ENCODE measurements at places on chromosomes 2 and 18.
A peak's percentile ranks its signal among the peaks of the same experiment; 100 is the strongest.

GRCh38 chr2:205706769-205707381 lies 24.6 kb downstream of the NRP2 start:
- peak; percentile 90 for DNase-seq

- no peak for DNase-seq
These were observed 3.4 kb downstream of the CHRNG start for GRCh38 chr2:232542715-232543467.

DNA sequence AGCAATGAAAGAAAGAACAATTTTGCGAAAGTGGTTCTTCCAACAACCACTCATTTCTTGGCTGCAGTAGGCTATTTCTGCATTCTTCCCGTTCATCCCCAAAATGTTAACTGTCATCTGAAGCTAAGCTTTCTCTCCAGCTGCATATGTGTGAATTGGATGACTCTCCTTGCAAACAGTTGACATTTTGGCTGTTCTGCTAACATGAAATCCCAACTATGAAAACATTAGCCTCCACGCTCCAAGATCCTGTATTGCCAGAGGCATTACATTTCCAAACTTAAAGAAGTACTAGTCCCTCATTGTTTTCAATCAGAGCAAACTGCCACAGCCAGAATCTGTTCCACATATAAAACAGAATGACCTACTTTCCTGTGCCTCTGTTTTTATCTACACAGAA lies 88.5 kb downstream of the TGIF1 start:
- DNase-seq, result no peak

DNA sequence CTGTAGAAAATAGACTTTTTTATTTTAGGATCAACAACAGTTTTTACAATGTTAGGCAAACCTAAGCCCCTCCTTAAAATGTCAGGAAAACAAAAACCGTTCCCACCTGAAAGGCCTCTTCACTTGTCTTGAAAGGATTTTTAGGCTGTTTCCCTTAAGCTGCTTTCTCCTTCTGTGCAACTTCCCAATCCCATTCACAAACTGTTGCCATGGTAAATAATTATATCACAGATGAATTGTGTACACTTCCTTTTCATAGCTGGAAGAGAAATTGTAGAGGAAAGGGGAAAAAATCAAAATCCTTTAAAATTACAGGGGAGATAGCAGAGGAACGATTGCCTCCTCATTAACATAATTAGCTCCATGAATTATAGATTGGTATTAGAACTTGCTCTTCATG lies 1488.0 kb upstream of the CELF4 start:
- no peak for DNase-seq

- DNase-seq, result no peak
These were observed 1047.3 kb upstream of the CELF4 start for GRCh38 chr18:38612904-38613303.

- no peak for DNase-seq
These were observed 55.2 kb downstream of the METTL4 start for GRCh38 chr18:2515908-2516625.

DNA sequence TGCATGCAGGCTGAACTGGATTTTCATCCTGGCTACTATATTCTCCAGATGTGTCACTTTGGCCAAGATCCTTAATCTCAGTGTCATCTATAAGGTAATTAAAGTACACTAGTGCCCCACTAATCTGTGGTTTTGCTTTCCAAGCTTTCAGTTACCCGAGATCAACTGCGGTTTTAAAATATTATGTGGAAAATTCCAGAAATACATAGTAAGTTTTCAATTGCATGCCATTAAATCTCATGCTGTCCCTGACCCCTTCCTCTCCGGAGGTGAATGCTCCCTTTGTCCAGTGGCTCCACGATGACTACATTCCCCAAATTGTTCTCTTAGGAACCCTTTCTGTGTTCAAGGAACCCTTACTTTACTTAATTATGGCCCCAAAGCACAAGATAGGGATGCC lies 5.3 kb upstream of the TYMS start:
- no peak for DNase-seq

GRCh38 chr2:213202011-213202410 lies 50.6 kb upstream of the IKZF2 start:
- no peak for DNase-seq

DNA sequence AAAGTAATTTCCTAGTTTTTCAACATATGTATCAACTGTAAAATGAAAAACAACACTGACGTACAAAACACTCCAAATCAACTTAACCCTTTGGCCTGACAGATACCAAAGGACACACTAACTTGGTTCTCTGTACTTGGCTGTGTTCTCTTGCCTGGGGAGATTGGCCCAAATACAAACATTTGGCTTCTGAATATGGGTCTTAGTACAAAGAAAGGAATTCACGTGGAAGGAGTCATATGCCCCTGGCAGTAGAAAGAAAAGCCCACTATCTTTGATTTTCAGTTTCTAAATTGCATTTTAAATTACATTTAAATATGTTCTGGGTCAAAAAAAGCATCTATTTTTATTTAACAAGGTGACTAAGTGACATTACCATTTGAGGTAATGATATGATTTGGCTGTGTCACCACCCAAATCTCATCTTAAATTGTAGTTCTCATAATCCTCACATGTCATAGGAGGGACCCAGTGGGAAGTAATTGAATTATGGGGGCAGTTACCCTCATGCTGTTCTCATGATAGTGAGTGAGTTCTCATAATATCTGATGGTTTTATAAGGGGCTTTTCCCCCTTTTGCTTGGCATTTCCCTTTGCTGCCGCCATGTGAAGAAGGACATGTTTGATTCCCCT lies 153.6 kb upstream of the CCDC195 start:
- DNase-seq, result no peak

GRCh38 chr2:231243866-231244265 lies 45.4 kb downstream of the ARMC9 start:
- no peak for DNase-seq

DNA sequence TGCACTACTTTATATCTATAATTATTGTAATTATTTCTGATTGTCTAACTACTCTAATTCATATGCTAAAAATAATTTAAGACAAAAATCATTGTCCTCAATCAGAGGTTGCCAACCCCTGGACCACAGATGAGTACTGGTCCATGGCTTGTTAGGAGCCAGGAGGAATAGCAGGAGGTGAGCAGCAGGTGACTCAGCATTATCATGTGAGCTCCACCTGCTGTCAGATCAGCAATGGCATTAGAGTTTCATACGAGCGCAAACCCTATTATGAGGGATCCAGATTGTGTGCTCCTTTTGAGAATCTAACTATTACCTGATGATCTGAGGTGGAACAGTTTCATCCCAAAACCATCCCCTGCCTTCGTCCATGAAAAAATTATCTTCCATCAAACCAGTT lies 1434.4 kb downstream of the LRP1B start:
- no peak for DNase-seq

DNA sequence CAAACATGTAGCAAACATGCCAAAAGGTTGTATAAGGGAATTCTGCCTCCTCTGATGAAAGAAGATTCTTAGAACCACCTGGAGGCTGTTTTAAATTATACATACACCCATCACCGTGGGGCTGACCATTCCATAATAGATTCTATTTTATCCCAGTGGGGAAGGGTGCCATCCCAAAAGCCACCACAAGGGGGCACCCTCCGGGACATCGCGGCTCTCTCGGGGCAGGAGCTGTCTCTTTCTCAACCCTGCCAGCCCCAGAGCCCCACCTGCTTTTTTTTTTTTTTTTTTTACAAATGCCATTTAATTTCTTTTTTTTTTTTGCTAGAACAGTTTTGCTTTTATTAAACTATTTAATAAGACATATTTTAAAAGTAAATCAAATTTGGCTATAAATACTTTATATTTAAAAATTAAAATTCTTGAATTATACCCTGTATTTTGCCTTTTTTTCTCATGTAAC lies 8.6 kb upstream of the MTCL1 start:
- DNase-seq, result peak; percentile 34

DNA sequence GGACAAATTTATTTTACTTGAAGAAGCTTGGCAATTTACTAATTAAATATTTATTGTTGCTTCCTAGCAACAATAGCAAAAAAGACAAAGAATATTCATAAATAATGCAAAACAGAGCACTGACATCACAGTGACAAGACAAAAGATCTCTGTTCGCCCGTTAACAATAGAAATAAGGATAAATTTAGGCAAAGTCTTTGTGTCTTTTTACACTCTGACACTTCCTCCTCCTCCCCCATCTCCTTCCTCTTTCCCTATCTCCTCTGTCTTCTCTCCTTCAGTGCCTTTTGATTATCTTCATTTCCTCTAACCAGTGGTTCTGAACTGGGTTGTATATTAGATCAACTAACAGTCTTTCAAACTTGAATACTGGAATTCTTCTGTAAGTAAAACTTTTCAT lies 808.4 kb downstream of the ERBB4 start:
- DNase-seq, result no peak

DNA sequence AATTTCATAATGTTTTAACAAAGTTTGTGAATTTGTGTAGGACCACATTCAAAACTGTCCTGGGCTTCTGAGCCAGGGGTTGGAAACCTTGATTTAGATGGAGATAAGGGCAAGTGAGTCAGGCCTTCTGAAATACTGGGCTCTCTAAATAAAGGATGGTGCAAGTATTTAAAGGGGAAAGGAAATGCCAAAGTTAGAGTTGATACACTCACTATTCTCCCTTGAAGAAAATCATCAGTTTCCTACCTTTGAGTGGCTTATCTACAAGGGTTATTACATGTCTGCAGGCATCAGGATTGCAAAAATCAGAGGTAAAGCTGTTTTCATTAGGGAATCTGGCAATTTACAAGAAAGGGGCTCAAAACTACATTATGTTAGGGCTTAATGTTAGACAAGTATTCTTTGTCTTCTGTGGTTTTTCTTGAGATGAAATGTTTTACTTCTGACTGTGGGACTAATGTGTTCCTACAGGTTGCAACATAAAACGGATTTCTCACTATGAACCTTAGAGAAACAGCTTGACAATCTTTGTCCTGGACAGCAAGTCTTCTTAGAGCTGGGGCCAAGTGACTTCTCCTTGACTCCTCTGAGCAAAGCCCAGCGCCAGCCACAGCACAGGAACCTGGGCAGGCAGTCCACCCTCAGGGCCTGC lies 31.1 kb downstream of the RNU4ATAC start:
- no peak for DNase-seq

GRCh38 chr18:38033282-38033681 lies 467.7 kb upstream of the CELF4 start:
- no peak for DNase-seq

GRCh38 chr18:69872661-69873060 lies 75.0 kb downstream of the CD226 start:
- DNase-seq, result no peak

DNA sequence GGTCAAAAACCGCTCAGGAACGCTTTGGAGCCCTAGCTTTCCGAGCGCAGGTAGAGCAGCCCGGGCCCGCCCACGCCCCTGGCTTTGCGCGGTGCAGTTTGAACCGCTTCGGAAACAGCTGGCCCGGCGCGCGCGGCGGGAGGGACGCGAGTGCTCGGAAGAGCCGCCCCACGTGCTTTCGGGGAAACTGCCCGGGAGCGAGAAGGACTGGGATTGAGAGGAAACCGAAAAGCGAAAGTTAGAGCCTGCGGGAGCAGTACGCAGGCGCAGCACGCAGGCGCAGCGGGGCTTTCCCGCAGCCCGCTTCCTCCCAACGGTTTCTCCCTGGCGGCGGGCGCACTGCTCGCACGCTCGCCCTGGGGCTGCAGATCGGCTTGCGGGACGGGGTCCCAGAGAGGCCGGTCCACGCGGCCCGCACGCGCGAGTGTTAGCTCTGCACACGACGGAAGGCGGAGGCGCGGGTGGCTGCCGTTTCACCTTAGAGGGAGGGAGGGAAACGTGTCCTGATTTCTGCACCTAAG lies 6.3 kb upstream of the STAT1 start:
- peak; percentile 84 for DNase-seq
